Activated CD4-positive, alpha-beta T cell treated with anti-CD3 and anti-CD28 coated beads, Interleukin-2, amount 50 U/mL, for 4 hours (primary cell): ENCODE measurements at places on chromosomes 5 and 9.

DNA sequence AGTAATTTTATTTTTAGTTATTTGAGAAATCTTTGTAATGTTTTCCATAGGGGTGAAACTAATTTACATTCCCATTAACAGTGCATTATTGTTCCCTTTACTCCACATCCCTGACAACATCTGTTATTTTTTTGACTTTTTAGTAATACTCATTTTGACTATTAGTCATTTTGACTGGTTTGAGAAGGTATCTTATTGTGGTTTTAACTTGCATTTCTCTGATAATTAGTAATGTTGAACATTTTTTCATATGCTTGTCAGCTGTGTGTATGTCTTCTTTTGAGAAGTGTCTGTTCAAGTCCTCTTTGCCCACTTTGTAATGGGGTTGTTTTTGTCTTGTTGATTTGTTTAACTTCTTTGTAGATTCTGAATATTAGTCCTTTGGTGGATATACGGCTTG is 27.5 kb downstream of the CCDC152 start:
- no peak for DNase-seq

DNA sequence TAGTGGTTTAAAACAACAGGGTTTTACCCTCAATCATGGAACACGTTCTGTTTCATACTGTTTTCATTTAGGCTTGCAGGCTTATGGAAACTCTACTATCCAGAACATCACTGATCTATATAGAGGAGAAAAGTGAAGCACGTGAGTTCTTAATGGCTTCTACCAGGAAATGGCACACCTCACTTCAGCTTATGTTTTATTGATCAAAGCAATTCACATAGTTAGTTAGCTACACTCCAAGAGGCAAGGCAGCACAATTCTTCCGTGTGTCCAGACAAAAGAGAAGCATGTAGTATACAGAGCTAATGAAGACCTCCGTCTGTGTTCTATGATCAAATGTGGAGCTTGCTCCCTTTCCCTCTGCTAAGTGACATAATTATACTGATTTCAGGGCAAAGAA is 353.3 kb upstream of the CD180 start:
- no peak for DNase-seq

DNA sequence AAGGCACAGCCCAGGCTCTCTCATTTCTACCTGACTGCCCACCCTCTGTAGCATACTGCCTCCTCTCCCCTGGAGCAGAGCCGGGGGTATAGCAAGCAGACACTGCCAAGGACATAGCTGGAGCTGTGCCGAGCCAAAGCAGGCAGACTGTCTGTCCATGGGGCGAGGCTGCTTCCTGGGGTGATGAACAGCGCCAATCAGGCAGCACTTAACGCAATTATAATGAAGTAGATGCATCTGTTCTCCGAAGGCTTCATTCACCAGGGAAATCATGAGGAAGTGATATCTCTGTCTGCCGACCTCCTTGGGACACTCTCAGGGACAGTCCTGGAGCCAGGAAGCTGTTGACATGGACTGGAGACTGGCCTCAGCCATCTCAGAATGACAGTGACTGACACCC is 230.7 kb downstream of the ASTN2 start:
- DNase-seq, result no peak

GRCh38 chr5:97065475-97065874 is 76.9 kb downstream of the LIX1 start:
- no peak for DNase-seq

- DNase-seq, result no peak
These were observed 654.2 kb downstream of the TLE1 start for GRCh38 chr9:81035171-81035570.

GRCh38 chr9:126893079-126893478 is 21.5 kb upstream of the RALGPS1 start:
- no peak for DNase-seq

DNA sequence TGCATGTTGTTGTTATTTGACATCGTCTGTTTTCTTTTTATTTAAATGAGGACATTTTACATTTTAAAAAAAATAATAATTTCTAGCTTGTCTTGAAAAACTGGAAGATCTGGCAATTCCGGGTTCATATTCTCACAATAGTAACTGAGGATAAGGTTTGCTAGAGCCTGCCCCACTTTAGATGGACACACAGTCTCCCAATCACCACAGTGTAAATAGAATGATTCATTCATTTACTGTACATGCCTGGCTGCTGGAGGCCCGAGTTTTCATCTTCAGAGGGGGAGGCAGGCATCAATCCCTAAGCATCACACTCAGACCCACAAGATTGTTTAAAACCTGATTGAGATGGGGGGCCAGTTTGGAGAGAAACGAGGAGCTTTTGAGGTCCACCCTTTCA is 2039.7 kb upstream of the WWC1 start:
- DNase-seq, result no peak

- no peak for DNase-seq
These were observed 411.7 kb upstream of the KCNN2 start for GRCh38 chr5:113950186-113950585.

DNA sequence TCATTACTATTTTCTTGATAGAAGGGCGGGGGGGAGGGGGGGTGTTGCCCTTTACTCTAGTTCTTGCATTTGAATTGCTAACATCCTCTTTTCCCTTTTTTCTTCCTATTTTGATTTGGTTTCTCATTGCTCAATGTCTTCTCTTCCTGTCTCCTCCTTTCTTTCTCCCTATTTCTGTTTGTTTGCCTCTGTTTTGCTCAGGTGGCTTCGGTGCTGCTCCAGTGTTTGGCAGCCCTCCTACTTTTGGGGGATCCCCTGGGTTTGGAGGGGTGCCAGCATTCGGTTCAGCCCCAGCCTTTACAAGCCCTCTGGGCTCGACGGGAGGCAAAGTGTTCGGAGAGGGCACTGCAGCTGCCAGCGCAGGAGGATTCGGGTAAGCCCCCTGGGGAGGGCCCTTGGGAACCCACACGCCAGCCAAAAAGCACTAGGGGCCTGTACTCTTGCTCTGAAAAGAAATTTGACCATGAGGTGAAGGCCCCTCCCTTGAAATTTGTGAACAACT is 48.3 kb downstream of the FAM78A start:
- DNase-seq, result no peak

GRCh38 chr9:80086386-80086785 is 514.6 kb downstream of the TLE4 start:
- DNase-seq, result no peak

DNA sequence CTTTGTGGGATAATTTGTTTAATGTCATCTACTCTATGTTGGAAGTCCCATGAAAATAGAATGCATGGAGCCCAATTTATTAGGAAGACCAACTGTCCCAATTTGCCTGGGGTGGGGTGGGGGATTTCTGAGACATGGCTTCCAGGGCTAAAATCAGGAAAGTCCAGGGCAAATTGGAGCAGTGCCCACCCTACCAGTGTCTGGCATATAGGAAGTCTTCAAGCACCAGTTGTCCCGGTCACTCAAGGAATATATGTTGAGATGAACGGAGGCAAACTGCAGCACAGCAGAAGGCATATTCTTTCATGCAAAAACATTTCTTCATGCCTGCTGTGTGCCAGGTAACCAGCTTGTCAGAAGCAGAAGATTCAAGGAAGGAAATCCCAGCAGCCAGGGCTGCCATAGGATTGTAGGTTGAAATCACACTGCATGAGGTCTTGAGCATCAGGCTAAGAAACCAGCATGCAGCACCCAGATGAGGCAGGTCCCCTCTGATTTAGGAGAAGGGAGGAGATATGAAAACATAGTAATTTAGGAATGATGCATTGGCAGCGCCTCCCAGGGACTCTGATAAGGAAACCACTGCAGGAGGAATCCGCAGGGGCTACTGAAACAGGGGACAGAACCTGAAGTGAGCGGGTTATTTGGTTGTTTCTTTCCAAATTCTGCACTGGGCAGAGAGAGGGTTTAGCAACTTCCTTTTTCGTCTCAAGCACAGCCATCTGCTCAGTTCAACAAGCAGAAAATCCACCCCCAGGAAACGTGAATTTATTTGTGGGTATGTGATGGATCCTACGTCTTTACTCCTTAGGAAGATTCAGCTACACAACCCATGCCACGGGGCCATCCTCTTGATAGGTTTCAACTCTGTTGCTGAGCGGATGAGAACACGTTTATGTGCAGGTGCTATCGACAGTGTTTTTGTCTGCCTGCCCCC is 112.6 kb upstream of the CPEB4 start:
- no peak for DNase-seq

DNA sequence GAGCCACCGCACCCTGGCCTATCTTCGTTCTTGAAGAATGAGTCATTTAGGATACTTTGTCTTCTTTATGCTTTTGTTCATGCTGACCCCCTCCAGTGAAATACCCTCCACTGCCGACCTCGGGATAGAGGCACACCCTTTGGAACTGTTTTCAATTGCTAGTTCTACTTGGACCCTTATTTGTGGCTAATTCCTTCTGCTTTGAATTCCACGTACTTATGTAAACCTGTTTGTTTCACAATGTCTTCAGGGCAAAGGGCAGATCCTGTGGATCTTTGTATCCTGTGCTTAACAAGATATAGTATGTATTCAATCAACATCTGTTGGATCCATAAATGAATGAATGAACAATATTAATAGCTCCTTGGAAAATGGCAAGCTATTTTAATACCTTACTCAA is 19.6 kb upstream of the AOPEP start:
- DNase-seq, result no peak

GRCh38 chr5:142306077-142306502 is 18.7 kb downstream of the SPRY4 start:
- DNase-seq, result no peak

DNA sequence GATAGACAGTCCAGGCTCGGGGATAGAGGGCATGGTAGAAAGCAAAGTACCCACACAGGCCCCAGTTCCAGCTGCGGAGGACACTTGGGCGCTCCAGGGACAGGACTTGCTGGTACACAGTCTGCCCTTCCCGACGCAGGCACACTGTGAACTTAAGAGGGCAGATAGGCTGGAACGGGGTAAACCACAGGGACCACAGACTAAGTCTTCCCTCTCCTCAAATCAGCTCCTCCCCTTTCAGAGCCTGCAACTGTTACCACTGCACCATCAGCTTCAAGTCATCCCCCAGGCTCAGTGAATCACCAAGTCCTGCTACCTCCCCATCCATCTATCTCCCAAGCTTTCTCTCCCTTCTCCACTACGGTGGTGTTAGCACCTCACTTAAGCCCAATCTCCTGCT is 7.3 kb downstream of the GBA2 start:
- no peak for DNase-seq

DNA sequence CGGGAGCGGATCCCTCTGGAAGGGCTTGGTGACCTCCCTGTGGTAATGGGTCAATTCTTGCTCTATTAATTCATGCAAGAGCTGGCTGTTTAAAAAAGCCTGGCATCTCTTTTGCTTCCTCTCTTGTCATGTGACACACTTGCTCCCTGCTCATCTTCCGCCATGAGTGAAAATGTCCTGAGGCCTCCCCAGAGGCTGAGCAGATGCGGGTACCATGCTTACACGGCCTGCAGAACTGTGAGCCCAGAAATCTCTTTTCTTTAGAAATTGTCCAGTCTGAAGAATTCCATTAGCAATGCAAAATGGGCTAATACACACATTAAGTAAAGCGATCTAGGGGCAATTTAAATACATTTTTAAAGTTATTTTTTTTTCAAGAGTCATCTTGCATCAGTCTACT is 48.7 kb upstream of the CDK20 start:
- no peak for DNase-seq

- no peak for DNase-seq
These were observed 24.0 kb upstream of the SRFBP1 start for GRCh38 chr5:121937762-121938161.

DNA sequence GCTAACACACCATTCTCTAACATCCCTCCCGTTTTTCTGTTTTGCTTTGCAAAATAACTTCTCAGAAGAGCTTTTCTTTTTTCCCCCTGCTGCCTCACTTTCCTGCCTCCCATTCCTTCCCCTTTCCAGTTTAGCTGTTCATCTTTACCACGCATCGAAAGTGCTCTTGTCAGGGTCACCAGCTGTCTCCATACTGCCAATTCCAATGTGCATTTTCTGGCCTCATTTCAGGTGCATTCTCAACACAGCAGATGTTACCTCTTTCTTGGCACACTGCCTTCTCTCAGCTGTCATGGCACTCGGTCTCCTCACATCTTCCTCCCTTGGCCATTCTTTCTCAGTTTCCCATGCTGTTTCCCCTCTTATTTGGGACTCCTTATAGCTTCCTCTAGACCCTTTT is 9.5 kb downstream of the ARSK start:
- no peak for DNase-seq

- DNase-seq, result no peak
These were observed 8.8 kb upstream of the WDR5 start for GRCh38 chr9:134127065-134127580.

GRCh38 chr5:157607371-157608161 is 32.0 kb upstream of the ADAM19 start:
- peak; percentile 70 for DNase-seq

DNA sequence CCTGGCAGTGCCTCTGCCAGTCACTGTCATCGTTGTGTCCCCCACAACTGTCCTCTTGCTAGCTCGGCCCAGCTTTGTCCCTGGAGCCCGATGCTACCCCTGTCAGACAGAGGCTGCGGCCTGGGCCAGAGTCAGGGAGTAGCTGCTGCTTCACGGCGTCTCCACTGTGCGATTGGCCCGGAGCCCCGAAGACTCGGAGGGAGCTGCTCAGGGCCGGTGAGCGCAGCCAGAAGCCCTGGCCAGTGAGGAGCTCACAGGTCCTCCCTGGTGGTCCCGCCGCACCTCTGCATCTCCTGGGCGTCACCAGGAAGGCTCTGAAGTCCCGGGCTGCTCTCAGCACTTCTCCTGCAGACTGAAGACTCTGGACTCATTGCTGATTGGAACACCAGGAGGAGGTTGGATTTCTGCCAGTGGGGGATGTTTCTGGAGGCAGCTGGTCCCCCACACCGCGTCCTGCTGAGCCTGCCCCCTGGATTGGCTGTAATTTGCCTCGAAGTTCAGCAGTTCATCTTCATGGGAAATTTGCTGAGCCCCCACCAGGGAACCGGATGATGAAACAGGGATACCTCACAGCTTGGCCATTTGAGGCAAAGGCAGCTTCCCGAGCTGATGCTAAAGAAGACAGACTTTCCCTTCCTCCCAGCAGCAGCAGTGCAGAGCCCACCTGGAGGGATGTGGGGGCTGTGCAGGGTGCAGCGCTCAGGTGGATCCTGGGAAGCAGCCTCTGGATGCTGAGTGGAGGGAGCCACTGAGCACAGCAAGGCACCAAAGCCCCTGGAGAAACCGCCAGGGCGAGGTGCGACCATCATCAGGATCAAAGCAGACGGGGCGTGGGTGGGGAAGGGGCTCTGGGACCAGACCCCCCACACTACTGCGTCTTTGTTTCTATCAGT is 45.6 kb downstream of the USP20 start:
- no peak for DNase-seq

DNA sequence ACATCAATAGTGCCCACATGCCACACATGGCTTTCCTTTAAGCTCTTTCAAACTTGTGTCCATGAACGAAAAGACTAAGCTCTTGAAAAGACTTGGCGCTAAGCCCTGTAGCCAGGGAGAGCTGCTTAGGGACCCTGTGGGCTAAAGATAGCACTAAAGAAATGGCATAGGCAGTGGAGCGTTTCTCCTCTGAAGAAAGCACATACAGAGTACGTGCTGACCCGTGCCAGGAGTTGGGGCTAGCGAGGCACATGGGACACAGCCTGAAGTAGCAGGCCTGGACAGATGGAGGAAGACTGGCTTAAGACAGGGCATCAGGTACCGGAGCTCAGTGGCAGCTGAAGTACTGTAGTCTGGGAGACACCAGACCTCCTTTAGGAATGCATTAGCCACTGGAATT is 39.7 kb downstream of the ADGRV1 start:
- DNase-seq, result no peak

- no peak for DNase-seq
These were observed 8.9 kb upstream of the NUP214 start for GRCh38 chr9:131116281-131117120.

GRCh38 chr9:114031948-114032840 is 45.9 kb downstream of the AMBP start:
- no peak for DNase-seq
